GM04504 (cell line): ENCODE measurements at places on chromosomes 13 and 19.

- DNase-seq = no peak
Measured at GRCh38 chr13:26465514-26465913, 92.0 kb upstream of the WASF3 start.

GRCh38 chr19:32012886-32013631 is 332.4 kb upstream of the ZNF507 start:
- no peak for DNase-seq

GRCh38 chr13:24134231-24134630 is 26.3 kb upstream of the SPATA13 start:
- DNase-seq = no peak

GRCh38 chr13:111518161-111518792 is 197.8 kb downstream of the TEX29 start:
- no peak for DNase-seq

DNA sequence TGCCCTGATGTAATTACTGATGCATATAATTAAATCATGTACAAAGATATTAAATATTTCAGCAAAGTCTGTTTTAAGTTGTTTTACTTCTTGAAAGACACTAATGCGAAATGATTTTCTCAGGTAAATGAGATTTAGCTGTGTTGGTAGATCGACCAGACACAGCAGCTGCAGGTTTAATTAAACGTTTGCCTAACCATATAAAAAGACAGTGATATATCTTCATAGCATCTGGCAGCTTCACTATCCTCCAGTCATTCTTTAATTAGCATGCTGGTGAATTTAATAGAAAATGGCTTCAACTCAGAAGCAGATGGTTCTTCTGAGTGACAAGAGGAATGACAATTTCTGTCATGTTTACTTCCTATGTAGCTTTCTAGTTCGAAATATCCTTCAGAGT is 69.3 kb downstream of the NHLRC3 start:
- no peak for DNase-seq

DNA sequence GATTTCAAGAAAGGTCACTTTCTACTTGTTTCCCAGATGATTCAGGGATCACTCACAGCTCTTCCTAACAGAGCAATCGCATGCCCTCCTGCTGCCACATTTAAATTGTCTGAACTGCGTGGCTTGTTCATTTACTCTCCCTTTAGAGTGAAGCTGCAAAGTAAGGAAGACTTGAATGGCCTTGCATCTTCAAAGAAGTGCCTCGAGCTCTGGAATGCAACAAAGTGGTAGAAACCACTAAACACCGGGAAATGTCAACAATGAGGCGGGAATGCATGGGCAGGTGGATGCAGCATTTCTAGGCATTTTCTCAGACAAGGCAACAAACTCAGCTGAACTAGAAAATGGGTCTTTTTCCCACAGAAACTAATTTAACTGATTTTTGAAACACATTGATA is 10.3 kb upstream of the DACH1 start:
- no peak for DNase-seq

GRCh38 chr13:44764302-44764692 is 188.2 kb upstream of the TSC22D1 start:
- no peak for DNase-seq

GRCh38 chr19:2043961-2044708 is 6.9 kb downstream of the MKNK2 start:
- DNase-seq = no peak

DNA sequence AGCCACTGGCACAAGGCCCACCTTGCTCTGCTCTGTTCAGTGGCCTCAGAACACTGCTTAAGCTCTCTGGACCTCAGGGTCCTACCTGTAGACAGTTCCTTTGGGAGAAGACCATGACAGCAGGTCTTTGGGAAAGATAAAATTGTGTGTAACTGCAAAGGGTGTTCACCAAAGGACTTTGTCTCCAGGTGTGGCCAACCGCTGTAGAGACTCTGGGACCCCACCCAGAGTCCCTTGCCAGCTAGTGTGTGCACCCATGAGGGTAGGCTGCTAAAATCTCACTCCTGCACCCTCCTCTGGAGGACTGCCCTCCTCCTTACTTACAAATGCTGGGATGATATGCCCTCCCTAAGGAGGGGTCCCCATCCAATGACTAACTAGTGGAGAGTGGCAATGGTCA is 211.2 kb downstream of the TSHZ3 start:
- DNase-seq = no peak

DNA sequence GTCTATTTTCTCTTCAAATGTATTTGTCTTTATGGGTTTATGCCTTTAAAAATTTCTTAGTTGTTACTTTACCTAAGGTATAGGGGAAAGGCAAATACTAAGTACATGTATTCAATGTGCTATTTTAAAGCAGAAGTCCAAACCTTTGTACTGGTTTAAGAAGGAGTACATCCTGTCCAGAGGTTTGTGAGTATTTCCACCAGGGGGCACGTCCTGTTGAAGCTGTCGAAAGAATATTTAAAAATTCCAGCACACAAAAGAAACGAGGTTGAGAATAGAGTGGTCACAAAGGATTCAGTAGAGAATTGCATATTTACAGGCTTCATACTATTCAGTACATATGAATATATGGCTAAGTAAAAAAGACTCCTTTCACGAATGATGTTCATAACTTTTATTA is 59.8 kb downstream of the URI1 start:
- DNase-seq = no peak

DNA sequence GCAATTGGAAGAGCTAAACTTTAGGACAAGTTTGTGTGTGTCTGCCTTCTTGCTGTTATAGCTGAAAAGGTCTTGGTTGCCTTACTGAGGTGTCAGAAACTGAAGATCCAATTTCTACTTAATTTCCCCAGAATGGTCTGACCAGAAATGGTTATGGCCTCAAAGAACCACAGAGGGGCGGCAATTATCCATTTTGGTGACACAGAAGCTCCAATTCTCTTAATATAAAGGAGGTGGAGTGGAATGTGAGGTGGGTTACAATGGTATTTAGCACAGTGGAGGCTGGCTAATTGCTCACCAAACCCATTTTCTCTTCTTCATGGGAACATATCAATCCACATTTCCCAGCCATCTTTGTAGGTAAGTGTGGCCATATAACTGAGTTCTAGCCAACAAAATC is 1157.2 kb downstream of the OLFM4 start:
- DNase-seq = no peak
